ENCODE measurements at places on chromosomes 16 and 17.
A peak's percentile ranks its signal among the peaks of the same experiment; 100 is the strongest.

DNA sequence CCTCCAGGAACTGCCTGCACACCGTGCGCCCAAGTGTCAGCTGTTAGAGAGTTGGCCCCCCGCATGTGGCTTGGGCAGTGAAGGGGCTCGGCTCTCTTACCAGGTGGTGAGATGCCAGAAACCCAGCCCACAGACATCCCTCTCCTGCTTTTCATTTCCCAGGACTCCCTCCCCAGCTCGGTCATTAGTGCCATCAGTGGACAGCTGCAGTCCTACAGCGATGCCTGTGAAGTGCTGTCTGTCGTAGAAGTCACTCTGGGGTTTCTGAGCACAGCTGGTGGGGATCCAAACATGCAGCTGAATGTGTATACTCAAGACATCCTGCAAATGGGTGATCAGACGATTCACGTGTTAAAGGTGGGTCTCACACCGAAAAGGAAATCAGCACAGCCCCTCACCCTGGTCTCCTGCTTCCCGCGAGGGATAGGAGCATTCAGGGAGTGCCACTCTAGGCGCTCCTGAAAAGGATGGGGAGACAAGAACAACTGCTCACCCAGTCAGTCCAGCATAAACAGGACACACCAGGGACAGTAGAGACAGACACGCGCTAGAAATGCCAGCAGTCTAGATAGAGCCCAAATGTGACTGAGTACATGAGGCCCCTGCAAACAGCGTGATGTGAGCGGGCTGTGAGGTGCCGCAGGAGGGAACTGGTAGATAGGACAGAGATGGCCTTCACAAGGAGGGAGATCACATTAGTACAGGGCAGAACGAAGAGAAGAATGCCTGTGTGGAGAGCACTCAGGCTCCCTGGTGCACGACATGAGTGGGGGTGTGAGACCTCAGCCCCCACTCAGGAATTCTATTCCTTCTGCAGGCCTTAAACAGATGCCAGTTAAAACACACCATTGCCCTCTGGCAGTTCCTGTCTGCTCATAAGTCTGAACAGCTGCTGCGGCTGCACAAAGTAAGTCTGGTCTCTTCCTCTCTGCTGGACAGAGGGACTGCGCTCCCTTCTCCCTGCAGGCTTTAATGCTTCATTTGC, 25.7 kb upstream of the ENDOV start:
- DNase-seq = peak; percentile 63

GRCh38 chr17:28912938-28913333, 10.1 kb upstream of the DHRS13 start:
- no peak for DNase-seq

- DNase-seq = no peak
These were observed 46.4 kb downstream of the COTL1 start for GRCh38 chr16:84571506-84571905.

- DNase-seq = no peak
These were observed 14.2 kb downstream of the YWHAE start for GRCh38 chr17:1385861-1386260.

DNA sequence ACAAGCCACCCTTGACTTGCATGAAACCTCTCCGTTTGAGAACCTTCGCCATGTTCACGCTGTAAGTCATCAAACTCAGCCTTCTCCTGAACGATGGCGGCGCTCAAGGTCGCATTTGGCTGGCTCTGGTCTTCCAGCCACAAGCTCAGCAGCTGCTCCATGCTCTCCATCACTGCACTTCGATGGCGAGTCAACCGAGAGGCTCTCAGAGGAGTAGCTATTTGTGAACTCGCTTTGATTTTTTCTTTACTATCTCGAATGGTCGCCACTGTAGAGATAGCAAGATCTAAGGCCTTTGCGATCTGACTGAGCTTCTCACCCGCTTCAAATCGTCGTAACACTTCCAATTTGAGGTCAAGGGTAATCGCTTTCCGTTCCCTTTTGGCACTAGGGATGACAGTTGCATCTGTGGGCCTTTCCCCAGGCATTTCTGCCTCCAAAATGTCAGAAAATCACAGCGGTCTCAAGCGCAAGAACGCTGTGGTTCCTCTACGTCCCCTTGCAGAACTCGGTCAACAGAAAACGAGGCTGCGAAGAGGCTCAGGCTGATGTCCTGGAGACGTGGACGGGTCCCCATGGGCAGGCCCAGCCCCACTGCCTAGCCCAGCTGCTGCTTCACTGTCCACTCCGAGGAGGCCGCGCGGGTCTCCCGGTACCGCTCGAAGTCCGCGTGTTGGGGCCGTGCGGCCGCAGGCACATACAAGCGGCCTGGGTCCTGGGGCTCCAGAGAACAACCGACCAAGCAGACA, 23.1 kb downstream of the DEF8 start:
- no peak for DNase-seq

GRCh38 chr16:88355389-88356123, 27.2 kb upstream of the ZNF469 start:
- no peak for DNase-seq

DNA sequence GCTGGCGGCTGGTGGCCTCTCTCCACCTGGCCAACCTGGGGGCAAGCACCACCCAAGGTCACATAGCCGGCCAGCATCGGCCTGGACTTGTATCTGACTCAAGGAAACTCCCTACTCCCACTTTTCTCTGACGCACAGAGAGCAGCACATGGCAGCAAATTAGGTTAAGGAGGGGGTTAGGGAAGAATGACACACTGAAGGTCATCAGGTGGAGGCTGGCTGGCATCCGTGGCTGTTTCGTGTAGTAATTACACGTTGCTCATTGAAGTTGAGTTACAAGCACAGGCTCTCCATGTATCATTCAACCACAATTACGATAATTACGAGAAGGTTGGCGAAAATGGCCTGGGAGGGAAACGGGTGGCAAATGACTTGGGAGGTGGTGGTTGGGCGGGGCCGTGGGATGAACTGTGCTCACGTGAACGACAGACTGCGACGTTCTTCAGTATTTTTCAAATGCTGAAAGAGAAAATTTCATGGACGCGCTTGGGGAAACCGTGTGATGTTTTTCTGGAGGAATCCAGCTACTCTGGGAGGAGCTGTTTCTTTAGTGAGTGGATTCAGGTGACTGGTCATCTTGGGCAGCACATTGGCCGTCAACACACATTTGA, 4.0 kb upstream of the METRNL start:
- no peak for DNase-seq

DNA sequence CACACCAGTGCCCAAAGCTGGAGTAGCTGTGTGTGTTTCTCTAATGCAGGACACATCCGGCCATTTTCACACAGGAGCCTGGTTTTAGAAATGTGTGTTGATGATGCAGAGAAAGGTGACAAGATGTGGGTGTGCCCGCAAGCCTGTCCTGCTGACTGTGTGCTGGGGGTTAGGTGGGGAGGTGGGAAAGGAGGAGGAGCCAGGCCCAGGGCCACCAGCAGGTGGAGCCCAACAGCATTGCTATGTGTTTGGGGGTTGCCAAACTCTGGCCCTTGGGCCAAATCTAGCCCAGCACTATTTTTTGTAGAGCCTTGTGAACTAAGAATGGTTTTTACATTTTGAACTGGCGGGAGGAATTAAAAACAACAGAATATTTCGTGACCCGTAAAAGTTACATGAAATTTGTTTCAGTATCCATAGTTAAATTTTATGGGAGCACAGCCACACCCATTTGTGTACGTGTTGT, 61.7 kb upstream of the LGALS9 start:
- no peak for DNase-seq
